OCI-LY7 (cell line): ENCODE measurements at places on chromosomes 2 and 18.
A peak's percentile ranks its signal among the peaks of the same experiment; 100 is the strongest.

- DNase-seq: no peak
These were observed 325.1 kb downstream of the RNF144A start for GRCh38 chr2:7242189-7242867.

GRCh38 chr2:70870790-70871189, 35.2 kb upstream of the CD207 start:
- no peak for DNase-seq

DNA sequence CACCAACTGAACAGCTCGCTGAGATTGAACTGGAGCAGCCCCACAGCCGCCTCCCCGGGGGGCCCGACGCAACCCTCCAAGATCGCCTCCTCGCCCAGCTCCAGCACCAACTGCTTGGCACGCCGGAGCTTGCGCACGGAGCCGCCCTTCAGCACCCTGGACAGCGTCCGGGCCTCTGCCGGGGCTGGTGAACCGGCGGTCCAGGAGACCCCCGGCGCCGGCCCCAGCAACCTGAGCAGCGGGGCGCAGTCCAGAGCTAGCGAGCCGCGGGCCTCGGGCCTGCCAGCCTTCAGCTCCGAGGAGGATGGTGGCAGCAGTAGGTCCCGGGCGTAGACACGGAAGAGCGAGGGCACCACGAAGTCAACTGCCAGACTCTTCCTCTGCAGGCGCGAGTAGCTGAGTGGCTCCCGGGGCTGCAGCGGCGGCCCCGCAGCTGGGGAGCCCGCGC, 1.2 kb downstream of the ALK start:
- no peak for DNase-seq

GRCh38 chr2:71806432-71806831, 341.2 kb downstream of the CYP26B1 start:
- no peak for DNase-seq

DNA sequence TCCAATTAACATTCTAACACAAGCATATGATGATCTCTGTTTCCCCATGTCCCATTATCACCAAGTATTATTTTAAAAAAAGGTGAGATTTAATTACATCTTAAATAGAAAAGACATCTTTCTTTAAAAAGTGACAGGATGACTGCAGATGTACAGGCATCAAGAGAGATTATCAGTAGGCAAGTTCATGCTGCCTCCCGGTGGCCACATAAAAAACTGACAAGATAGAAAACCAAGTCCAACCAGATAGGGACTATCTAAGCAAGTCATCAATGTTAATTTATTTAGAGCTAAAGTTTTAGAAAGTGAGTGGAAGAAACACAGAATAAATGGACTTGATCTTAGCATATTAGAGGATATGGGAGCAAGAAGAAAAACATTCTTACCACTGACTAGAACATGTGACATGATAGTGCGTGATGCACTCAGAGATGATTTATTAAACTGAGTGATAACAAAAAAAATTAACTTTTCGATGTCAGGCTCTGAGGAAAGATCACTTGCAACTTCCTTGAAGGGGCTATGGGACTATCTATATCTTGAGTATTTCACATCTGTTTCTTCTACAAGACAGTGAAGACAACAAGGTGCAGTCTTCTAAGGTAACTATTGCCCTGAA, 5.4 kb upstream of the TDRD15 start:
- peak; percentile 57 for DNase-seq

GRCh38 chr2:204205082-204205481, 268.5 kb downstream of the ICOS start:
- DNase-seq: no peak

DNA sequence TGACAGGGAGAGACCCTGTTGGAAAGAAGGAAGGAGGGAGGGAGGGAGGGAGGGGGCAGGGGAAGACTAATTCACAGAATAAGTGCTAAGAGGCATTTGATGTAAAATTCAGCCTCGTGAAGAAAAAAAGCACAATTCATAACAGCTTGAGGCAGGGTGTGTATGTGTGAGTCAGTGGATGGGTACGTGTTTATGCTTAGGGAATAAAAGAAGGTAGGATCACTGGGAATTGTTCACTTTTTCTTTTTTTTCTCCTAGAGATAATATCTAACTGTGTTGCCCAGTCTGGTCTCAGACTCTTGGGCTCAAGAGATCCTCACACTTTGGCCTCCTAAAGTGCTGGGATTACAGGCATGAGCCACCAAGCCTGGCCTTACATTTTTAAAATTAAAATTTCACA, 39.2 kb downstream of the WDR33 start:
- no peak for DNase-seq

GRCh38 chr2:85887566-85888019, 1.2 kb downstream of the ST3GAL5 start:
- peak; percentile 58 for DNase-seq

DNA sequence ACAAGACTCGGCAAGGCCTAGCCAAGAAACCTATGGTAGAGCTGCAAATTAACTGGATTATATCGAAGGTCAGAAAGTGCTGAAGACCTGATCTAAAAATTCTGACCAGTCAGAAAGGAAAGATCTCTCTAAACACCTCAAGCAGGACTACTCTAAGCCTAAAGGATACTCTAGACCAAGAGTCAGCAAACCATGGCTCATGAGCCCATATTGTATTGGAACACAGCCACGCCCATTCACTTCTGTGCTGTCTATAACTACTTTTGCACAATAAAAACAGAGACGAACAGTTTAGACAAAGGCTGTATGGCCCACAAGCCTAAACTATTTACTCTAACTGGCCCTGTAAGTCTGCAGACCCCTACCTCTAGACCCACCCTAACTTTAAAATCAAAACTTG, 18.7 kb downstream of the RTN4 start:
- DNase-seq: no peak

GRCh38 chr2:17257189-17257909, 260.9 kb downstream of the RAD51AP2 start:
- DNase-seq: no peak

- DNase-seq: no peak
These were observed 29.7 kb downstream of the ZNF804A start for GRCh38 chr2:184628051-184628450.

- peak; percentile 50 for DNase-seq
These were observed 31.4 kb upstream of the TMEM177 start for GRCh38 chr2:119647440-119648169.

DNA sequence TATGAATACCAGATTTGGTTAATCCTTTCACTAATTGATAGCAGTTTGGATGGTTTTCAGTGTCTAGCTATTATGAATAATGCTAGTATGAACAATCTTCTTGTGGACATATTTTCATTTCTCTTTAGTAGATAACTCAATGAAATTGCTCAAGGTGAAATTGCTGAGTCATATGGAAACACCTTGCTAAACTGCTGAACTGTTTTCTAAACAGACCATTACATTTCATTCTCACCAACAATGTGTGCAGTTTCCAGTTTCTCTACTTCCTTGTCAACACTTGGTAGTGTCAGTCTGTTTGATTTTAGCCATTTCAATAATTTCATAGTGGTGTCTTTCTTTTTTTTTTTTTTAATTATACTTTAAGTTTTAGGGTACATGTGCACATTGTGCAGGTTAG, 250.0 kb downstream of the HRH4 start:
- DNase-seq: no peak
